Esophagus squamous epithelium (tissue), 5 donors: ENCODE measurements at places on chromosomes 12 and 14. TPM values are rescaled to one million over a fixed set of nuclear protein-coding genes. Genes with fewer than 3 reads are reported as not detected.

Gene LIN7A
- total RNA-seq, result 0.91 TPM

Gene FOXA1
- 29.2 TPM for total RNA-seq

Gene LRRC23
- 5.2 TPM for total RNA-seq

Gene KRT3
- total RNA-seq, result 1.1 TPM

Gene ITGB7
- total RNA-seq, result 7.2 TPM

Gene ADAMTS20
- not detected for total RNA-seq

Gene SYT10
- not detected for total RNA-seq

Gene ASIC1
- 5.7 TPM for total RNA-seq

Gene NTN4
- total RNA-seq, result 19.4 TPM

Gene ALKBH1
- total RNA-seq, result 5.7 TPM

Gene TAS2R10
- not detected for total RNA-seq

Gene LRRC43
- total RNA-seq, result 0.70 TPM

Gene ERC1
- total RNA-seq, result 50.7 TPM

Gene PTPRO
- 1.4 TPM for total RNA-seq

Gene GPR65
- 0.34 TPM for total RNA-seq

Gene SYNDIG1L
- not detected for total RNA-seq

Gene KCNA1
- total RNA-seq, result not detected

Gene SERPINA10
- not detected for total RNA-seq

Gene BCAT1
- total RNA-seq, result 28.3 TPM

Gene MEG3
- total RNA-seq, result 3.0 TPM

Gene FZD10
- 16.3 TPM for total RNA-seq

Gene TUBA1A
- 14.5 TPM for total RNA-seq

Gene TSPAN31
- total RNA-seq, result 37.2 TPM

Gene FAIM2
- 0.19 TPM for total RNA-seq

Gene RERGL
- not detected for total RNA-seq

Gene CD4
- total RNA-seq, result 1.6 TPM

Gene SUSD6
- total RNA-seq, result 43.1 TPM

Gene FOXN4
- total RNA-seq, result not detected

Gene ADAM20
- total RNA-seq, result 0.21 TPM

Gene SLC6A12
- total RNA-seq, result not detected

Gene GYS2
- total RNA-seq, result 12.9 TPM

Gene ERGIC2
- 53.8 TPM for total RNA-seq

Gene ERP27
- total RNA-seq, result not detected

Gene CCDC177
- not detected for total RNA-seq

Gene KIF26A
- total RNA-seq, result 0.80 TPM

Gene ANKLE2
- total RNA-seq, result 67.3 TPM

Gene HEBP1
- total RNA-seq, result 21.5 TPM

Gene FOXG1
- total RNA-seq, result not detected

Gene EEA1
- 24.2 TPM for total RNA-seq

Gene TMEM119
- total RNA-seq, result 2.5 TPM

Gene CEBPE
- total RNA-seq, result not detected

Gene P2RX2
- total RNA-seq, result 0.35 TPM

Gene PHC1
- 20.2 TPM for total RNA-seq

Gene CFAP251
- 0.34 TPM for total RNA-seq

Gene POC1B
- 15.4 TPM for total RNA-seq
